ENCODE measurements at places on chromosomes 6 and 20. TPM values are rescaled to one million over a fixed set of nuclear protein-coding genes. Genes with fewer than 3 reads are reported as not detected.

FAM50B gene
- 7.4 TPM for total RNA-seq

CLPSL2 gene
- not detected for total RNA-seq

MOXD1 gene
- total RNA-seq, result 78.8 TPM

HLA-DOA gene
- not detected for total RNA-seq

PFDN4 gene
- total RNA-seq, result 1,207 TPM

DEFB114 gene
- not detected for total RNA-seq

DEFB132 gene
- total RNA-seq, result not detected

ECT2L gene
- total RNA-seq, result under 0.01 TPM

MYL9 gene
- 50.0 TPM for total RNA-seq

GHRH gene
- not detected for total RNA-seq

AARS2 gene
- total RNA-seq, result 12.7 TPM

GDAP1L1 gene
- 0.90 TPM for total RNA-seq

HLA-DQA1 gene
- total RNA-seq, result not detected

Data from fibroblast of the aortic adventitia (primary cell).